Mucosa of descending colon (tissue), 3 donors: ENCODE measurements at places on chromosomes 13 and 19. TPM values are rescaled to one million over a fixed set of nuclear protein-coding genes. Genes with fewer than 3 reads are reported as not detected.

DNA sequence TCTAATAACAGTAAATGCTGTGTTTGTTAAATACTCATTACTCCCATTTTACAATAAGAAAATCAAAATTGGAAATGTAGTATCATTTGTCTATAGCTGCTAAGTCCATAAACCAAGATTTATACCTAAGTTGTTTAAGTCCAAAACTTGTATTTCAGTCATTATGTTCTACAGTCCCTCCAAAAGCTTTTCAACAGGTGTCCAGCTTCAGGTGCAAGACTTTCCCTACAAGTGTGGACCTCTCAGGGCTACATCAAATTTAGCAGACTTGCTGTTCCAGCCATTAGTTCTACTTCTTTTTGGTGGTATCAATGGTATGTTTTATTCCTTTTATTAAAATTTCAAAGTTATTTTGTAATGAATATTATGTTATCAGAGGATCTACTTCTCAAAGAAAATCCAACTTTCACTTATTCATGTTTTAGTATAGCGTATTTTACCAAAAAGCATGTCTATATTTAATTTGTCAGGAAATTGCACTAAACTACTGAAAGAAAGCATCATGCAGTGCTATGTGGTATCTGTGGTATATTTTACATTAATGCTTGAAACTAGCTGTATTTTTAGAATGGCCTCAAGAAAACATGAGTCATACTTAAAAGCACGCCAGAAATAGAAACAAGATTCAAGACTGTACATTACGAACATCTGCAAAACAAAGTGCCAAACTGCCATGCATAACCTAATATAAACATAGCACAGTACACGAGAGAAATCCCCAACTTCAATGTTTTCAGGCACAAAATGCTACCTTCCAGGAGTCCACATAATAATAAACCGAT lies 44.5 kb downstream of the VWA8 start:
- DNase-seq = no peak

The TNFSF11 gene
- 0.38 TPM for total RNA-seq

- DNase-seq = no peak
Observed at GRCh38 chr19:33385956-33386355, 12.4 kb downstream of the CEBPG start.

DNA sequence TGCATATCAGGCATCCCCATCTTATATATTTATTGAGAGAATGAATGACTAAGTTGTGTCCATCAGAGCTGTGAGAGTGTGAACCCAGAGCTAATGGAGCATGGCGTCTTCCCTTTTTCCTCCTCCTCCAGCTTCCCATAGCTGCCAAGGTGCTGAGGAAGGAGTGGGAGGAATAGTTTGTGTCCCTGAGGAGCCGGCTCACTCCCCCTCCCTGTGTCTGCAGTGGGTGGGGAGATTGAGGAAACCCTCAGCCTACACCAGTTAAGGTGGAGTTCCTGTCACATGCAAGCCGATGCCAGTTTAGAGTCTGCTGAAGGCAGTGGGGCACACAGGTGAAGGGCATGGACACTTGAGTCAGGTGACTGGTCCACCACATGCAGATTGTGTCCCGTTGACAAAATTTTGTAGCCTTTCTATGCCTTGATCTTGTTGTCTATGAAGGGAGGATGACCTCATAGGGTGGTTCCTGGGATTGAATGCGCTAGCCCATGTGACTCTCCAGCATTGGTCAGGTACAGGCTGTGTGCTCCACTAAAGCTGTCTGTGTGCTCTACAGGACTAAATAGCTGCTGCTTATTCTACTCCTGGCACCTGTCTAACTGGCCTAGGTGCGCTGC lies 47.6 kb upstream of the GPI start:
- DNase-seq = no peak

GRCh38 chr19:10544242-10544752 lies 593 bp downstream of the ATG4D start:
- DNase-seq = peak; percentile 89

- no peak for DNase-seq
Observed at GRCh38 chr19:18287836-18288772, 6.7 kb upstream of the JUND start.

GRCh38 chr19:4014541-4015491 lies 7.3 kb downstream of the PIAS4 start:
- no peak for DNase-seq

The SOX1 gene
- not detected for total RNA-seq

- DNase-seq = no peak
Observed at GRCh38 chr19:56858026-56858425, 17.5 kb upstream of the PEG3 start.

- DNase-seq = no peak
Observed at GRCh38 chr19:5691822-5692722, 2.0 kb downstream of the RPL36 start.

The COL4A1 gene
- 308 TPM for total RNA-seq

The KLK15 gene
- total RNA-seq = 0.92 TPM

DNA sequence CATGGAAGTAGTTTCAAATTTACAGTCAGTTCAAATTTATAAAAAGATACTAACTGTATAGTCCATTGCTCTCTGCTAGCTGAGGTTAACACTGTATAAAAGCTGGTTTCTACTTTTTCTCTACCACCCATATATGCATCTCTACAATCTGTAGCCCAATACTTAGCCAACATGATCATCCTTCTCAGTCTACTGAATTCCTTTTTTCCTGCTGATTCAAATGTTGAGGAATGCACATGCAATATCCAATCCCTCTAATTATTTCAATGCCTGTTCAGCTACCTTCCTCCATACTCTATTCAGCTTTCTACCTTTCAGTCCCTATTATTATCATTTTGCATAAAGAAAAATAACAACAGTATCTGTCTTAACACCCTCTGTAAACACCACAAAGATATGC lies 15.6 kb downstream of the KPNA3 start:
- no peak for DNase-seq

DNA sequence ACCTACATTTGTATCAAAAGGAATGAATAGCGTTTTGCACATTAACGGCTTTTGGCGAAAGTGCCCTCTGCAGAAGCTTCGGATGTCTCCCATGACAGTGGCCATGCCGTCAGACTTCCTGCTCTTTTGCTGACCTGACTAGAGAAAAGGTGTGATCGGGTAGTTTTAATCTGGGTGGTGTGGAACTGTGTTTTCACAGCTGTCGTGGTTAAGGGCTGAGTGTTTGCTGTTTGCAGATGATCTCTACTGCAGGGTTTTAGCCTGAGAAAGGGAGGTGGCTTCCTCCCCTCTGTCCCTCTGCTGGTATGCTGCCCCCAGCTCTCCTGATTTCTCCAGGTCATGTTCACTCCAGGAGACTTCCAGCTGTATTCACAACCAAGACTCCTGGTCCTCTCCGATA lies 22.4 kb downstream of the ZNF71 start:
- DNase-seq = no peak

- DNase-seq = peak; percentile 53
Observed at GRCh38 chr19:1884291-1884718, 991 bp downstream of the ABHD17A start.

DNA sequence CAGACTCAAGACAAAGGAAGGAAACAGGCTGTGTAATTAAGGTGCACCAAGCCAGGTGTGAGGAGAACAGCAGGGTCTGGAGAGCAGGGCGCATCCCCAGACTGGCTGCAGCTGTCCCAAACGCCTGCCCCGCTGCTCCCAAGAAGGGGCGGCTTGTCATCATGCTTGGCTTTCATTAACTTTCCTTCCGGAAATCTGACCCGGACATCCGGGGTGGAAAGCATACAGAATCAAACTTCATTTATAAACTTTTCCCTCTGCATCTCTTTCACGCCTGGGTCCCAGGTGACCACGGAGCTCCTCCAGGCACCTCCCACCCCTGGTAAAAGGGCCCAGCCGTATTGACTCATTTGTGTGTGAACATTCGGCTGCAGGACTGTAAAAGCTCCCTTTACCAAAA lies 31.7 kb downstream of the TSHZ3 start:
- no peak for DNase-seq

The PRDX2 gene
- 225 TPM for total RNA-seq

DNA sequence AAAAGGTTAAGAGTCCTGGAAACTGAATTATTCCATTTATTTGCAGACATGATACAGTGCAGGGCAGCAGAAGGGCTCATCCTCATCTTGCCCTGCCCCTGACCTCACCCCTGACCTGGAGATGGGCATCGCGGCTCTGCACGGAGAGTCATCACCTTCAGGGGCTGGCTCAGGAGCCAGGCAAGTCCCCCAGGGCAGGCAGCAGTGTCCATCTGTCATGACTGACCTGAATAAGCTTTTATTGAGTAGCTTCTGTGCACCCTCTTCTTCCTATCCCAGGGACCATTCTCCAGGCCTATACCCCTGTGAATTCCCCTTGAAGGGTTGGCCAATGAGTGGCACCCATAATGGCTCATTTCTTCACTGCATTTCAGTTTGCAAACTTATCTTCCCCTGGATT lies 484.2 kb downstream of the ZNF536 start:
- DNase-seq = no peak

DNA sequence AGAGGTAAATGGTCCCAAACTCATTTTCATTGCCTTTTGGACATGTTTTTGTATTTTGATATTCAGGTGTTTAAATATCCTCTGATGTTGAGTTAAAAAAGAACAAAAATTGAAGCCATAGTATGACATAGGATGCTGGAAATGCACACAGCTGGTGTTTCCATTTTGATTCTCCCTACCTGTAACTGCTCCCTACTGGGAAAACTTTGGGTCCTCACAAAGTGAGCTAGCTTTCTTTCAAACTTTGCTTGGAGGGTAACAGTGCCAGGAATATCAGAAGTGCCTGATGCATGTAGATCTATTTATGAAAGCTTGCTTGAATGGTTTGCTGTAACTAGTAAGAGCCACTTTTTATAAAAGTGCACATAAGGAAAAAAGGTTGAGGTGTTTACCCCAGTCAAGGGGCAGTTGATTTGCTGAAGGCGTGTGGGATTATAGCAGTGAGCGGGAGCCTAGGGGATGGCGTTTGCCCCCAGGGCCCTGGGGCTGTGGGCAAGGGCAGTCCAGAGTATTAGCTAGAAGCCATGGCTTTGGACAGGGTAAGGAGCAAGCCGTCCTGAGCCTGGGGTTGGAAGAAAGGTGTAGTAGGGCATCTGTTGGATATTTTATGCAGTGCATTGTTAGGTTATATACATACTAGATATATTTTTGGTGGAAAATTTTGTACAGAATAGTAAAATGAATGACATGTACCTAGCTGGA lies 4.3 kb downstream of the RPS9 start:
- no peak for DNase-seq

The NUP58 gene
- total RNA-seq = 35.3 TPM

DNA sequence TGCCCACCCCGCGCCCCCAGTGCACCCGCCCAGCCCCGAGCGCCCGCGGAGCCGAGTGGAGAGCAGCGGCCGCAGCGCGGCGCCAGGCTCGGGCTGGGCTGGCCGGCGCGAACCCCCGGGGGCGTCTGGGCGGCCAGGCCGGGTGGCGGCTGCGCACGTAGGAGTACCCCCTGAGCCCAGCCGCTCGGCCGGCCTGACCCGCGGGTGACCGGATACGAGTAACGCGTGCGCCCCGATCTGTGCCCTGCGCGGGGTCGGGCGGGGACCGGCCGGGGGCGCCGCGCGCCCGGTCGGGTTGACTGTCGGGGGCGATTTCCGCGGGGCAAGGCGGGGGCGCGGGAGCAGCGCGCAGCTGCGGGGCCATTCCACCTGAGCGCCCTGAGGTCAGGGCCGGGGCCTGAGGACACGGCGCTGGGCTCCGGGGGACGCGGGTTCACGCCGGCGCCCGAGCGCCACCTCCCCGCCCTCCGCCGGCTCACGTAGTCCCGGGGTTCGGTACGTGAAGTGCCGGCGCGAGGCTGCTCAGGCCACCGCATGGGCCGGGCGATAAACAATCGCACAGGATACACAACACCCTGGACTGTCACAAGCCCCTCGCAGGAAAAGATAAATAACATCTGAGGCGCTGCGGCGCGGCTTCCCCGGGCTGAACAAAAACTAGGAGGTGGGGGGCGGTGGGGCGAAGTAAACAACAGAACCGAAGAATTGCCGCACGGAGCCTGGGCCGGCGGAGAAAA lies 37.6 kb upstream of the FLT1 start:
- no peak for DNase-seq

The GDF15 gene
- 13.8 TPM for total RNA-seq

The REEP6 gene
- 2.0 TPM for total RNA-seq

DNA sequence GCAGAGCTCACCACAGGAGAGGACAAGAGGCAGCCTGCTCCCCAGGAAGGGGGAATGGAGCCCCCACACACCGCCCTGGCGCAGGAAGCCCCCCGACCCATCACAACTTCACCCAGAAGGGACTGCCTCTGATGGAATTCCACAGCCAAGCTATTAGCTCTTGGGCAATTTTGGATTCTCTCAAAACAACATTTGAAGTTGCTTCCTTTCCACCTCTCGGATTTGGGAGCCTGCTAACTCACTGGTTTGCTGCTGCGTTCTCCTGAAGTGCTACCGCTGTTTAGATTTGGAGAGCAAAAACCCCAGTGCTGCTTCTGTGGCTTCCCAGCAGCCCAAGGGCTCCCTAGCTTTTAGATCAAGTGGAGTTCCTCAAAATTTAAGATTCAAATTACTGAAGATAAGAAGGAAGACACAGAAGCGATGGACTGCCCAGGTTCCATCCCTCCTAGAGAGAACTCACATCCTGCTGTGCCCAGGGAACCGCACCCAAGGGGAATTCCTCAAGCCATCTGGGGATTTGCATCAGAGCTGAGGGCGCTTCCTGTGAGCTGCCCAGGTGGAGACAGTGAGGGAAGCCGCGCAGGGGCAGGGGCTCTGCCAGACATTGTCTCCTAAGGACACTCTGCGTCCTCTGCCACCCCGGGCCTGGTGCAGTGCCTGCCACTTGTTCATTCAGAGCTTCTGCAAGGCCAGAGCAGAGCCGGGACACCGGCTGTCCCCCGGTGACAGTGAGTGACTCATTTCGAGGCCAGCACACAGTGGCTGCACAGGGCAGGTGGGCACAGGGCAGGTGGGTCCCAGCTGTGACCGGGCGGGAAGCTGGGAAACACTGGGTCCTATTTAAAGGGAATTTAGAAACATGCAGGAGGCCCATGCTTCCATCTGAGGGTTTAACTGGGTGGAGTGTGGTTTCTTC lies 45.5 kb downstream of the COL4A1 start:
- DNase-seq = no peak

DNA sequence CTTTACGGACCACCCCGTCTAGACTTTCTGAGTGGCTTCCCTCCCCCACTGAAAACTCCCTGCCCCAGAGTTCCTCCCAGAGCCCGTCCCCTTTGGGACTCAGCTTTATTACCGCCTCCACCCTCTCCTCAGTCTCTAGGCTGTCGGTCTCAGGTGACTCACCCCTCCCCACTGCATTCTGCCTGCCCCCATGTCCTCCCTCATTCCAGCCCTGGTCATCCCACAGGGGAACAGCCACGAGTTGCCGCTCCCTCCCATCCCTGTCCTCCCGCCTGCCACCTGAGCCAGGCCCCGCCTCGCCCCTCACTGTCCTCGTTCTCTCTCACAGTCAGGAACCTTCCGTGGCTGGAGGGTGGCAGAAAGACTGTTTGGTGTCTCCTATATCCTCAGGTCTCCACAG lies 57.3 kb downstream of the SMARCA4 start:
- peak; percentile 71 for DNase-seq

- DNase-seq = peak; percentile 92
Observed at GRCh38 chr19:44401139-44402115, at the start of gene ZNF285. ZNF285 (minus strand) TSS chr19:44401608; CDS start chr19:44397213, 4,395 bp downstream.

The CATSPERD gene
- not detected for total RNA-seq

DNA sequence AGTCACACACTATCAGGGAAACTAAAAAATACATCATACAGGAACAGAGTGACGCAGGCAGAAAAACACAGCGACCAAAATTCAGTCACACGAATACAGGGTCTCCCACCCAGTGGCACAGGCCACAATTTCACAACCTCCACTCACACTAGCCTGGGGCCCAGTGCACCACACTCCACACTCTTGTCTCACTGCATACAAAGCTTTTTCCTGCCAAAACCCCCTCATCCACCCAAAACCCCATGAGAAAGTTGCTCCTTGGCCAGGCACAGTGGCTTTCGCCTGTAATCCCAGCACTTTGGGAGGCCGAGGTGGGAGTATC lies 1.2 kb downstream of the S1PR5 start:
- no peak for DNase-seq

The PSG3 gene
- total RNA-seq = not detected

The SIGLEC5 gene
- total RNA-seq = 0.84 TPM
